ENCODE measurements at places on chromosomes 4 and X.

DNA sequence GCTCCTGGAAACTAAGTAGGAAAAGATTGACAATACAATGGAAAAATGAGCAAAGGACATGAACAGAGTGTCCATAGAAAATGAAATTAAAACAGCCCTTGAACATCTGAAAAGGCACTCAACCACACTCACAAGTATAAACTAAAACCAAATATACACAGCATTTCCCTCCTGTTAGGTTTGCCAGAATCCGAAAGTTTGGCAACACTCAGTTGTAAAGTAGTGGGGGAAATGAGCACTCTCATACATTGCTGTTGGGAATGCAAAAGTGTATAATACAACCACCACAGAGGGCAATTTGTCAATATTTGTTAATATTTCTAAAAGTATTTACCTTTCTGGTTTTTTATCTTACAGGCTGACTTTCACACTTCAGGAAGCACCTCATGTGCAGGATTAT lies 84.2 kb upstream of the TMEM164 start:
- no peak for DNase-seq

DNA sequence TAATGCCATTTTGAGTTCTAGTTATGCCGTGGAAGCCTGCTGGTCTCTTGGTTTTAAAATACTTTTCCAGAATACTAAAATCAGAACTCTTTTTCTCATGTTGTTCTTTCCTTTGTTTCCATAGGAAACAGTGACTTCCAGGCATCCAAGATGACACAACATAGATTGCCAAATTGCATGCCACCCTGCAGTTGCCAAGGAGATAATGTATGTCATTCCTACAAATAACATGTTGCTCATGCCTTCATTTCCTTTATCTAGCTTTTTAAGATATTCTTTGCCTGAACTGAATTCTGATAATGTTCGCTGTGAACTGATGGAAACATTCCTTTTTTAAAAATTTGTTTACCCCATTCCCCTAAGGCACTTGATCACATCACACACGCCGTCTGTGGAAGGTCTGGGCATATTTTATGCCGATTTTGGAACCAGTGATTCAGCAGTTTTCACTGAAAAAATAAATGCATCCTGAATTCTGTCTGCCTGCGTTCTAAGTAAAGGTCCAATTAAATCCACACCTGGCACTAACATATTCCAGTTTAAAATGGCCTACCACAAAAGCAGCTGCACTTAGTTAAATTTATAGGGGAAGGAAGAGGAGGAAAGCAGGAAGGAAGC lies 38.0 kb upstream of the COX7B2 start:
- no peak for DNase-seq

DNA sequence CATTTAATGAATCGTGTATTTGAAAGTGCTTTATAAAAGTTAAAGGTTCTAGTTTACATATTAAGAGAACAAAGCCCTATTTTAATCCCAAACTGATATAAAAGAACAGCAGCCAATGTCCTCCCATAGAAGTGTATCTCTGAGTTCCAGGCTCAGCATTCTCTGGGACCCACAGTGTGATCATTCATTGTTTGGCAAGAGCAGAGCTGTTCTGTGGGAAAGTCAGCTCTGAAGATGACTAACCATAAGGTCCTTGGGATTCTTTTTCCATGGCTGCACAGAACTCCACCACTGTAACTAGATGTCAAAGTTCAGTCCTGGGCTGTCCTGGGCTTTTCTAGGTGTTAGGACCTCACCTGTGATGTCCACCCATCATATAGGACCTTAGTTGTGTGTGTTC lies 157.0 kb upstream of the TLL1 start:
- DNase-seq = no peak

GRCh38 chrX:123476611-123477219 lies 256.1 kb downstream of the THOC2 start:
- DNase-seq = no peak
